ENCODE measurements at places on chromosomes 16 and 17. TPM values are rescaled to one million over a fixed set of nuclear protein-coding genes. Genes with fewer than 3 reads are reported as not detected.

The ZNF423 gene
- 0.43 TPM for total RNA-seq

The C16orf46 gene
- total RNA-seq: not detected

The OR1A1 gene
- not detected for total RNA-seq

The TBC1D26 gene
- not detected for total RNA-seq

The KRT32 gene
- total RNA-seq: not detected

The FOXN1 gene
- not detected for total RNA-seq

GRCh38 chr17:58303971-58304749, 23.4 kb upstream of the MPO start:
- H3K4me3 ChIP-seq: no peak overlapping the region
- no peaks in the 10 kb centered on the region for H3K4me1 ChIP-seq
- no peaks in the 10 kb centered on the region for H3K27me3 ChIP-seq

DNA sequence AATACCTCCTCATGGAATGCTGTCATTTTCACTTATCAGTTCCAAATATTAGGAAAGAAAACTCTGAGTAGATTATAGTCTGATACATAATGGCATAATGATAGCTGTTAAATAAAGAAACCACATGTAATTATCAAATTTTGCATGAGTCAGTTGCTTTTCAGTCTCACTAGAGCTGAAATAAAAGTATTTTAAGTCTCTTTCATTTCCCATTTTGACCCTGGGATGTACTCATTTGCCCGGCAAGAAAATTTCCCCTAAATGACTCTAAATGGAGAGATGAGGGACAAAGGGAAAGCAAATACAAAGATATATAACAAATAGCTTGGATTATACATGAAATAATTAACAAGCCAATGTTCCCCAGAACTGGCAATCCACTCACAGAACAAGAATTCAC, 47.9 kb upstream of the CPHXL start:
- no peaks in the 10 kb centered on the region for H3K27me3 ChIP-seq
- no peak for DNase-seq
- H3K36me3 ChIP-seq: no peaks in the 10 kb centered on the region
- H3K4me3 ChIP-seq: no peak overlapping the region
- no peak overlapping the region for H3K27ac ChIP-seq
- no peaks in the 10 kb centered on the region for H3K4me1 ChIP-seq

DNA sequence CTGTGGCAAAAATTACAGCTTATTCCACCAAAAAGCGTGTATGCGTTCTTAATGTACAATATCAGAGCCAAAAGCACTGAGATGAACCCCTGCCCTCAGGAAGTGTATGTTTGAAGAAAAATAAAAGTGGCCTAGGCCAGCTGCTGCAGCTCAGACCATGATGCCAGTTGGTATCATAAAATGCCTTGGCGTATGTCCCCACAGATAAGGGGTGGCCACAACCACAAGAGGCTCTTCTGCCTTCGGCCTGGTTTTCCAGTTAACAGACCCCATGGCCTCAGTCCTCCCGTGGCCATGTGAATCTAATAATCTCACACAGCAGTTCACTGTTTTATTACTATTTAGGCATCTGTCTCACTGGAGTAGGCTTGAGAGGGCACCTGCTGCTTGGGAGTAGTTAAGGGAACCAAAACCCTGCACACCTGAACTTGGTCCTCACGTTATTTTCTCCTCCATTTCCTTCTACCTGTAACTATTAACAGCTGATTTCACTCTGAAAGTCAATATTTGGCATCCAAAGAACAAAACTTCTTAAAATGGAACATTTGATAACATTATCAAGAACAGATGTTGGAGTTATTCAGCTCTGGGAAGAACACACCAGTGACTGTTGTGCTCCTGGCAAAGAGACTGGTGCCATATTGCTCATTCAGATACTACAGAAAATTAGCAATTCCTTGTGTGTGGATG, 34.8 kb upstream of the ERN1 start:
- DNase-seq: no peak
- no peaks in the 10 kb centered on the region for H3K36me3 ChIP-seq
- no peak overlapping the region for H3K27ac ChIP-seq
- no peaks in the 10 kb centered on the region for H3K27me3 ChIP-seq

- peak overlapping the region; percentile 87 for H3K27ac ChIP-seq
- H3K4me1 ChIP-seq: peaks cover 18% of the 10 kb centered on the region
- peak overlapping the region; percentile 66 for H3K4me3 ChIP-seq
These were observed 18.8 kb downstream of the MYH10 start for GRCh38 chr17:8611619-8612298.

DNA sequence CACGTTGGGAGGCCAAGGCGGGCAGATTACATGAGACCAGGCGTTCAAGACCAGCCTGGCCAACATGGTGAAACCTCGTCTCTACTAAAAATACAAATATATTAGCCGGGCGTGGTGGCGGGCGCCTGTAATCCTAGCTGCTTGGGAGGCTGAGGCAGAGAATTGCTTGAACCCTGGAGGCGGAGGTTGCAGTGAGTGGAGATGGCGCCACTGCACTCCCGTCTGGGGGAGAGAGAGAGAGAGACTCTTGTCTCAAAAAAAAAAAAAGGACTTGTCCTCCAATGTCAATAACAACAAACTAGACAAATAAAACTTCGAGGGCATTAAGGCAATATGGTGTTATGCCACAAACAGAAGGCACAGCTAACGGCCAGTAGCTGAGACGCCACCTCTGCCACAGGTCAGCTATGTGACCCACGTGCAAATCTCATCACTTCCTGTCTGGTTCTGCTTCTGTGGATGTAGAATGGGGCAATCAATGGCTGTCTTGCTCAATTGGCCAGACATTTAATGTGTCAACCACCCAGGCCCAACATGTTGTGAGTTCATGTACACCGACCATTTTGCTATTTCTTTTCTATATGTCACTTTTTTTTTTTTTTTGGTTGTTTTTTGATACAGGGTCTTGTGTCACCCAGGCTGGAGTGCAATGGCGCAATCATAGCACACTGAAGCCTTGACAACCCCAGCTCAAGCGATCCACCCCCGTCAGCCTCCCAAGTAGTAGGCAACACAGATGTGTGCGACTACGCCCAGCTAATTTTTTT, 834 bp upstream of the TXNDC11 start:
- peak overlapping the region; percentile 94 for H3K4me3 ChIP-seq
- peak overlapping the region; percentile 95 for H3K27ac ChIP-seq
- no peaks in the 10 kb centered on the region for H3K27me3 ChIP-seq
- DNase-seq: peak; percentile 80
- H3K36me3 ChIP-seq: peaks cover 6% of the 10 kb centered on the region

DNA sequence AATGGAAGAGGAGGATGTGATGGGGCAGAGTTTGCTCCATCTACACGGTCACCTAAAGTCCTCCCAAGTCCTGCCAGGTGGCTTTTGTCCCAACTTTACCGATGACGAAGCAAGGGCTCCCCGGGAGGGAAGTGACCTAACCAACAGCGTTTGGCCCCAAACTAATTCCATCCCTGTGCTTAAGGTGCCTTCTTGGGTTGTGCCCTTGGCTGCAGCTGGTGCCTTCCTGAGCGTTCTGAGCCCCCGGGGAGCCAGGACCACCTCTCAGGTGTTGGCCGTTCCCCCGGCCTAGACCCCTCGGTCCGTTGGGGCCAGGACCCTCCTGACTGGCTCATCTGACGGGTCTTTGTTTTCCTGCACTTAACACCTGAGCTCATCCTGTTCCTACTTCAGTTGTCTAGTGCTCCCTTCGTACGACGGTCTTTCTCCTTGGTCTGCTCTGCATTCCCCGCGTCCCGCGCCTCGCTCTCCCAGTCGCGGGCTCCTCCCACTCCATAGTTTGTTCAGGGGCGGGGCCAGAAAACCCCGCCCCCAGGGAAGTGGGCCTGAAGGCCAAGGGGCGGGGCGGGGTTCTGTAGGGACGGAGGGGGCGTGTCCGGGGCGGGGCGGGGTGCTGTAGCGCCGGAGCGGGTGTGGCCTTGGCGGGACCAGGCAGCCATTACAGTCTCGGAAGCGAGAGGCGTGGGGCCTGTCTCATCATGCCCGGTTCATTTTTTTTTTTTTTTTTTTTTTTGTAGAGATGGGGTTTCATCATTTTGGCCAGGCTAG, 822 bp upstream of the ZSCAN10 start:
- 0 out of 2 replicates have a peak, but pooled peaks cover 5% of the 10 kb centered on the region for H3K27me3 ChIP-seq
- H3K27ac ChIP-seq: no peak overlapping the region
- H3K4me1 ChIP-seq: no peaks in the 10 kb centered on the region
- peak; percentile 98 for DNase-seq
- H3K4me3 ChIP-seq: peak overlapping the region; percentile 50
- H3K36me3 ChIP-seq: no peaks in the 10 kb centered on the region

DNA sequence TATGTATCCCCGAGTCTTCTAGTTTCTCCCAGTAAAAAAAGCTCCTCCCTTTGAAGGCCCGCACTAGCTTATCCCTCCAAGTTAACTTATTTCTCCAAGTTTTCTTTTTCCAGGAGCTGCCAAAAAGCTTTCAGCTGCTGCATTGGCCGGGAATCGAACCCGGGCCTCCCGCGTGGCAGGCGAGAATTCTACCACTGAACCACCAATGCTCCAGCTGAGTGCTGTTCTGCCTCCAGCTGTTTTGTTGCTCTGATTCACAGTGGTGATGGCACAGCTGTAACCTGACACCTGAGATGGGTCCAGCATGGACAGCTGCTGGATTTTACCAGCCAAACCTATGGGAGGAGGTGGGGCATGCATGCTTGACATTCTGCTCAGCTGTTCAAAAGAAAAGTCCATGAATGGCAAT, 22.1 kb downstream of the VAC14 start:
- H3K4me1 ChIP-seq: peaks cover 12% of the 10 kb centered on the region
- H3K4me3 ChIP-seq: no peak overlapping the region
- peaks cover 13% of the 10 kb centered on the region for H3K36me3 ChIP-seq
- DNase-seq: peak; percentile 90

DNA sequence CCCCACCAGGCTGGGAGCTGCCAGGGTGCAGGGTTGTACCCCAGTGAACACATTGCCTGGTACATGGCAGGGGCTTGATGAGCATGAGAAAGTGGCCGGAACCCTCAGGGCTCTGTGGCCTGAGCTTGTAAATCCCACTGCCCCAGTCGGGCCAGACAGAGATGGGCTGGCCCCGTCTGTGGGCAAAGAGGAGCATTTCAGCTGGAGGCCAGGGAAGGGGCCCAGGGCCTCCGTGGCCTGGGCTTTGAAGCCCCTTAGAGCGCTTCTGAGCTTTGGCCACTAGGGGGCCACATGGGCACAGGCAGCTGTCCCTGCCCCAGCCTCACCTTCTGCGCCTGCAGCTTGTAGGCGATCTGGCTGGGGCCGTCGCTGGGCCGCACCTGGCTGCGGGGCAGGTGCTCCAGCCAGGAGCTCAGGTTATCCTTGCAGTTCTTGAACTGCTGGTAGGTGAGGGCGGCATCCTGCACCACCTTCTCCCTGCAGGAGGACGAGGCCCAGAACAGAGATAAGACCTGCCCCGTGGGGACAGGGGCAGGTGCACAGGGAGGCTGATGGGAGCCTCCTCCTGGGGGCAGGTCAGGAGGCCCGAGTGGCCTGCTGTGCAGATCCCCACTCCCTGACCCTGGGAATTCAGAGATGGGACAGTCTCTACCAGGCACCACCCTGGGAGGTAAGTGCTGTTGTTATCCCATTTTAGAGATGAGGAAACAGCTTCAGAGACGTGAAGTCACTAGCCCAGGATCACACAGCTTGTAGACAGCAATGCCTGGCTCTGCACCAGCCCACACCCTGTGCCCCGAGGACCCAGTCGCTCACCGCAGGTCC, 12.8 kb downstream of the EVPL start:
- H3K4me1 ChIP-seq: no peaks in the 10 kb centered on the region
- H3K36me3 ChIP-seq: no peaks in the 10 kb centered on the region

GRCh38 chr16:24610416-24610755, 71.0 kb downstream of the RBBP6 start:
- 0 out of 2 replicates have a peak, but pooled peaks cover 7% of the 10 kb centered on the region for H3K4me1 ChIP-seq
- no peaks in the 10 kb centered on the region for H3K36me3 ChIP-seq
- peak; percentile 72 for DNase-seq
- no peak overlapping the region for H3K27ac ChIP-seq
- H3K27me3 ChIP-seq: peaks cover 13% of the 10 kb centered on the region
- peak overlapping the region; percentile 42 for H3K4me3 ChIP-seq

DNA sequence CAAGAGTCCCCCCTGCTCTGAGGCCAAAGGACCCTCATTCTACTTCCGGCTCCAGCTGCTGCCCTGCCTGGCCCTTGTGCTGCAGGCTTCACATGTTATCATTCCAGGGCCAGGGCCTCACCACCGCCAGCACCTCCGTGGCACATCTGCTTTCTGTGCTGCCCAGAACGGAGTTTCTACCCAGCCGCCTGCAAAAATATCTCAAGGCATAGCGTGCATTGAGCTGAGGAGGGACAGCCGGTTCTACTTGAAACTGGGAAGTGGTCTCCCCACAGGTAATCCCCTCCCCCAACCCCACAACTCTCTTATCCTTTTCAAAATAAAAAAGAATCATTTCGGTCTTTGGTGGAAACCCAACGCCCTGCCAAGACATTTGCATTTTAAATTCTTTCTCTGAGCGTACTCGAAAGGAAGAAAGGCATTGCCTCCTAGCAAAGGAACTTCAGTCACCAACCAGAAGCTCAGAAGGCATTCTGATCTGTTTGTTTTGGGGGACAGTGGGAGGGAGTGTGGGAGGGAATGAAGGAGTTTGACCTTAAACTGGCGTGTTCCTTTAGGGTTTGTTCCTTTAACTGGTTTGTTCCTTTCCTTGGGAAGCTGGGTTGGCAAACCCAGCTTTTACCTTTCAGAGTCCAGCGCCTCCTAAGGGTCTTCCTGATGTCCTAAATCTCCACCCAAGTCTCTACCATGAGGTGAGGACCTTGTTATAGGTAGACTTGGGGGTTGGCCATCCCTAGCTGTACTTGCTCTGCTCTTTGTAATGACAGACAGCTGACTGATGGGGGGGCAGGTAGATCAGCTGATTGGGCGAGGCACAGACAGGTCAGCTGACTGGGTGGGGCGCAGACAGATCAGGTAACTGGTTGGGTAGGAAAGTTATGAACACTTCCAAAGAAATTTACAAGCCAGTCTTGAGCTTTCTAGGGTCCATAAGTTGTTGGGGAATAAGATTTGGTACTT, 33.4 kb upstream of the PIK3R6 start:
- peaks cover 4% of the 10 kb centered on the region for H3K27me3 ChIP-seq
- no peak overlapping the region for H3K27ac ChIP-seq
- no peaks in the 10 kb centered on the region for H3K36me3 ChIP-seq
- no peak overlapping the region for H3K4me3 ChIP-seq

GRCh38 chr17:75242461-75243042, 18.9 kb downstream of the GGA3 start:
- peak overlapping the region; percentile 50 for H3K27ac ChIP-seq
- H3K27me3 ChIP-seq: no peaks in the 10 kb centered on the region
- H3K4me1 ChIP-seq: 0 out of 2 replicates have a peak, but pooled peaks cover 3% of the 10 kb centered on the region
- H3K4me3 ChIP-seq: no peak overlapping the region
- no peak for DNase-seq

GRCh38 chr16:29821643-29822115, 1.4 kb downstream of the MVP start:
- H3K4me3 ChIP-seq: peak overlapping the region; percentile 100
- peak overlapping the region; percentile 93 for H3K27ac ChIP-seq
- DNase-seq: peak; percentile 90

Measured in GM23248 (cell line).